COLO829 (cell line): ENCODE measurements at places on chromosomes 5 and 9.
A peak's percentile ranks its signal among the peaks of the same experiment; 100 is the strongest.

DNA sequence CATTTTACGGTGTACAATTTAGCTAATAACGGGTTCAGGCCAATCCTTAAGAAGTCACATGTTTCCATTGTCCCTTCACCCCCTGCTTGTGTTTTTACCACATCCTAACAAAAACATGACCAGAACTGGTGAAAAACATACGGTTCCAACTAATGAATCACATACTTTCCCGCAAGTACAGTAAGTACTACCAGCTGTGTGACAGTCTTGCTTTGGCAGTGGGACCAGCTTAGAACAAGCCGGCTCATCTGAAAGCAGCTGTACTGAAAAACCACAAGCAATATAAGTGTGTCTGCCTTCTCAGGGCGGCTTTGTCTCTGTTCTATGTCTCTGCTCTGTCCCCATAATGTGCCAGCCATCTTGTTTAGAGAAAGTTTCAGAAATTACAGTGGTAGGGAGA is 242.5 kb downstream of the BNC2 start:
- DNase-seq: no peak

DNA sequence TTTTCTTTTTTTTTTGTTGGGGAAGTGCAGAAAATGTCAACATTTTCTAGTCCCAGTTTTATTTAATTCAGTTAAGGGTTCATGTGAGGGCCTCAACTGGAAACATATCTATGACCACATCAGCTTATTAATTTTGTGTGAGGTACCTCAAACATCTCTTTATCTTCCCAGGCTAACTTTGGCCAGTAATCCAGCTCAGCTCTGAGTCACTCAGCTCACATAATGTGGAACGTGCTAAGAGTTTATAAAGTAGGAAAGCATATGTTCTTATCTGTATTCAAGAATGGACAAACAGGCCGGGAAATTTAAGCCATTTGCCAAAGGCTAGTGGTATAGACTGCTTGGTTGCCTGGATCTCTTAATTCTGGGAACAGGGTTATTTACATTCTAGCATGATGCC is 118.4 kb downstream of the INSYN2B start:
- no peak for DNase-seq

DNA sequence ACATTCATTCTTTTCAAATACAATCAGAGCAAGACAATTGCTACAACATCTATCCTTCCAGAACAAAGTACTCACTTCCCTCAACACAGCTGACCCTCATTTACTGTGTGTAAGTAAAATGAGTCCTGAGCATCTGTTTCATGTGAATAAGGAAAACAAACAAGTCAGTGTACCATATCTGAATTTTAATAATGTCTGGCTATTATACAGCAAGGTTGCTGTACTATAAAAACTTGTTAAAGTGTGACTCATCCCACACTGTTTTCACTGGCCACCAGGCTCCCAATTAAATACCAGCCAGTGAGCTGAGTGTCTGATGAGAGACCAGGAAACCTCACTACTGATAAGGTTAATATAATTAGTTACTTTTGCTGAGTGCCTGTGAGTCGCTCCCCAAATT is 339.8 kb downstream of the AGTPBP1 start:
- peak; percentile 39 for DNase-seq

GRCh38 chr5:72281764-72282499 is 38.1 kb downstream of the MRPS27 start:
- no peak for DNase-seq

DNA sequence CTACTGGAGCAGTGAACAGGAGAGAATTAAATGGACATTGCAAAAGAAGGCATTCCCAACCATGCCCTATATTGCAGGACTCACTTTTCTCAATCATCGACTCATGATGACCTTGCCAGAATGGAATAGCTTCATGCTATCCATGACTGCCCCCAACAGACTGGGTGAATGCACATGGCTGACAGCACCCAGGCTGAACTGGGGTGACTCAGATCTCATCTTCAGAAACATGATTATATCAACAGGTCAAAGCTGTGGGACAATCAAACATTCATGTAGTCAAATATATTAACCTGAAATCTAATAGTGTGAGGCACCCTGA is 34.7 kb upstream of the MIER3 start:
- DNase-seq: no peak

DNA sequence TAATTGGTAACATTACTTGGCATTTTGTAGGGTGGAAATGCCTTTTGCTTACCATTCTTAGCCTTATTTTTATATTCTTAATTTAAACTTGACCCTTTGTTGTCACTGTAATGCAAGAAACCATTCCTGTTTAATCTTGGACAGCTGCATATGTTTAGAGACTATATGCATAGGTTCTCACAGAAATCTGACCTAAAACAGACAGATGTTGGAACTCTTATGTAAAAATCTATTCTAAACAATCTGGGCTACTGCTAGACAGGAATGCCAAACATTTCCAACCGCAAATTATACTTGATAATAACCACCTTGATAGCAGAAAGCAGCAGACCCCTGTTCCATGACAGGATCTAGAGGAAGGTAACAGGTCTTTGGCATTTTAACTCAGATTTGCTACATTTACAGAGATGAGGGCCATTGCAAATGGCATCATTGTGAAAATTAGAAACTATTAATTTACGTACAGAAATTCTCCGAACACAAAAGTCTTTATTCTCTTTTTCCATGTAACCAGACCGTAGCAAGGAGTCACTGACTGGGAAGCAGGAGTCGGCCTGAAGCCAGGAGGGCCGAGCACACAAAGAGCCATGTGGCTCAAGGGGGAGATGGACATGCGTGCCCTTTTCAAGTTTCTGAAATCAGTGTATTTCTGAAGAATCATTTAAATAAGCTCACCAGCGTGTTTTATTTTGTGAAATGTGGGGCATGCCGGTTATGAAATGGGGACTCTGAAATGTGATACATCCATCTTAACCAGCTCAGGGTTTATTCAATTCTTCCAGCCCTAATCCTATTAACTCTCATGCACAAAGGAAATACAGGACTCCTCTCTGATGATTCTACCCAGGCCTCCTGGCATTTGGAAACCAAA is 139.3 kb downstream of the AOPEP start:
- DNase-seq: no peak

- no peak for DNase-seq
Measured at GRCh38 chr5:88653471-88653870, 229.5 kb downstream of the MEF2C start.

DNA sequence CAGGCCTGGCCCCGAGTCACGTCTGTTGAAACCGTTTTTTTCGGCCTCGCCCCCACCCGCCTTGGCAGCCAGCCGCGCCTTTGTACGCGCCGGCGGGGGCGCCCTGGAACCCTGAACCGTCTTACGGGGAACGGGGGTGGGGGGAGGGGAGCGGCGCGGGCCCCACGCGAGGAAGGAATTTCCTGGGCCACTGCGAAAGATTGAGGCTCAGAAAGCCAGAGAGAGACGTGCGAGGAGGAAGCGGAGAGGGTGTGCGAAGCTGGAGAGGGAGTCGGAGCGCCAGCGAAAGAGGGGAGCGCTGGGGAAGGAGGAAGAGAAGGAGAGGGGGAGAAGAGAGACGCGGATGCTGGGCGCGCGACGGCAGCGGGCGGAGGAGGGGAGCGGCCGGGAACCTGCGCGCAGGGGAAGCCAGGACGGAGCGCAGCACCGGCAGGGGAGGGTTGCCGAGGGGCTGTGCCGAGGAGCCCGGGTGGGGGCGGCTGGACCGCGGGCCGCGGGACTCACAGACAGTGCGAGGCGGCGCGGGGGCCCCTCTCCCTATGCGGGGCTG is 4.6 kb upstream of the PRDM12 start:
- no peak for DNase-seq

DNA sequence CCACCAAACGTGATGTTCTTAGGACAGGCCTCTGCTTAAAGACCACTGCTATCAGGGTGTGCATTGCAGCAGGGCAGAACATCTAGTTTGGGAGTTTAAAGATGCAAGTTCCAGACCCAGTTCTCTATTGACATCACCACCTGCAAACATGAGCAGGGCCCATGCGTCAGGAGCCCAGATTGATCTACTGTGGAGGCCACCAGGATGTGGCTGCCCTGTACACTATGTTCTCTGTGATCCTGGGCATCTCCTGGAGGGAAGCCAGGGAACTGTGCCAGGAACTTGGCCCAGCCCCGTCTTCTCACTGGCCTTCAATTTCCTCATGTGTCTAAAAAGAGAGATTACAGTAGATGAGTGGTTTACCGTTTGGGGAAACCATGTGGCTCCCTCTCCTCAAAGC is 87.1 kb downstream of the PDE6A start:
- peak; percentile 62 for DNase-seq

- no peak for DNase-seq
Measured at GRCh38 chr9:1469996-1470395, 419.8 kb downstream of the DMRT2 start.

GRCh38 chr5:163916861-163917260 is 411.4 kb downstream of the MAT2B start:
- DNase-seq: no peak

DNA sequence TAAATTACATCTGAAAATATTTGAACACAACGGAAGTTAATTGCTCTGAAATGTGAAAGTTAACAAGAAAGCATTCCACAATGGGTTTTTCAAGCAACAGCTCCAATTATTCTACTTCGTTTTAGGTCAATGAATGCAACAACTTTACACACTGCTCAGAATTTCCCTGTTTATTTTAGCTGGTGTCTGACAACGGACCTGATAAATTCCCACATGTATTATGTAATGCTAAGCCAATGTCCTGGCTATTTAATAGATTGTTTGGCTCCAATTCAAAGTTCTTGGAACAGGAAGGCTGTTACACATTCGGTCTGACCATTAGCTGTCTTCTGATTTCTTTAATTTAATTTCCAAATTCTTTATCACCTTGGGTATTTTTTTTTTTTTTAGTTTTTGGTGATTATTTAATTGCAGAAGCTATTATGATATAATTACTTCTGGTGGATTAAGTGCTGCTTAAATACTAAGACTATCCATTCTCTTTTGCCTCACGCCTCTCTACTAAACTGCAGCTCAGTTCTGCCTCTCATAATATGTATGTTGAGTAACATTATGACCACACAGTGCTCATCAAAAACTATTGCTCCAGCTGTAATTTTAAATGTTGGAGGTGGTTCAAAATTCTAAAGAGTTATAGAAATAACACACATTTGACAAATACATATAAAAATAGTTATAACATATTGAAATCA is 57.9 kb downstream of the MEF2C start:
- no peak for DNase-seq

- no peak for DNase-seq
Measured at GRCh38 chr5:41465493-41466171, 44.8 kb downstream of the PLCXD3 start.

- no peak for DNase-seq
Measured at GRCh38 chr5:93990504-93991070, 249.2 kb upstream of the POU5F2 start.

DNA sequence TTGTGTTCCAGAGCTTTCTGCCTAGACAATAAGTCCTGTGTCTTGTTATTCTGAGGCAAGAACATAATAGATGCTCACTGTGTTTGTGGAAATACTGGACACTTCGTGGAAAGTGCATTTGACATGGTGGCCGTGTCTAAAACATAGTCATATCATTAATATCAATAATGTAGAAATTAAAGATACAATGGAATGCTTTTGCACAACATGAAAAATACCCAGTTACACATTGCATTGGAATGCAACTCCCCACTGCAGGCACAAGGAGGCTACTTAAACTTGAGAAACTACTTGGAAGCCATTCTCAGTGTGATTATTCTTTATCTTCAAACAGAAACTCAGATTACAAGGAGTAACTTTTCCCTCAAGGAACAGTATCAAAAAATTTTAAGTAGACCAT is 145.3 kb upstream of the ZNF462 start:
- DNase-seq: peak; percentile 47

DNA sequence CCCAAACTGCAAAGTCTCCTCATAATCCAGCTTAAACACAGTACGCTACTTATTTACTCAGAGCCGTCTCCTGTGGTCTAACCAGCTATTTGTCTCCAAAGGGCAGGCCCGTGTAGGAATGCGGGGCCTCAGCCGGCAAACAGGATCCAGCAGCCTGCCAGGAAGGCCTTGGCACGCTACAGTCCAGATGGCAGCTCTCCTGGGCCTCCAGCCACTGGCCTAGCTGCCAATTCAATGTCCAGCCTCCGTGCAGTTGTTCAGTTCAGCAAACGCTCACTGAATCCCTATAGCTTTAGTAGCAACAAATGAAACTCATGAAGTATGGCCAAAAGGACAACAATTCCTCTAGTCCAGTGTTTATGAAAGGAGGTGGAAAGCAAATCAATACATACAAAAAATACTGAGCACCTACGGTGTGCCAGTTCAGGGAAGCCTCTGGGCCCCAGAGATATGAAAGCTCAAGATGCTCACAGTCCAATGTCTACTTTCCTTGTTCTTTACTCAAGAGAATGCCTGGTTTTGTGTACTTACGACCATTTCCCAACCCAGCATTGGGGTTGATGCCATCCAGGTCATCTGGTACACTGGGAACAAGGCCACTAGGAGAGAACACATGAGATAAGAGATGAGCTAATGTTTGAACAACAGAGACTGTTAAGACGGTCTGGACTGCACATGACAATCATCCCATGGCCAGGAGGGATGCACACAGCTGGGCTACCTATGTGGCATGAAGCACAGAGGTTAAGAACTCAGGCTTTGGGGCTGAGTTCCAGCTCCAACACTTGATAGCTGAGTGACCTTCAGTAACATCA is 8.3 kb downstream of the CDK5RAP2 start:
- no peak for DNase-seq

DNA sequence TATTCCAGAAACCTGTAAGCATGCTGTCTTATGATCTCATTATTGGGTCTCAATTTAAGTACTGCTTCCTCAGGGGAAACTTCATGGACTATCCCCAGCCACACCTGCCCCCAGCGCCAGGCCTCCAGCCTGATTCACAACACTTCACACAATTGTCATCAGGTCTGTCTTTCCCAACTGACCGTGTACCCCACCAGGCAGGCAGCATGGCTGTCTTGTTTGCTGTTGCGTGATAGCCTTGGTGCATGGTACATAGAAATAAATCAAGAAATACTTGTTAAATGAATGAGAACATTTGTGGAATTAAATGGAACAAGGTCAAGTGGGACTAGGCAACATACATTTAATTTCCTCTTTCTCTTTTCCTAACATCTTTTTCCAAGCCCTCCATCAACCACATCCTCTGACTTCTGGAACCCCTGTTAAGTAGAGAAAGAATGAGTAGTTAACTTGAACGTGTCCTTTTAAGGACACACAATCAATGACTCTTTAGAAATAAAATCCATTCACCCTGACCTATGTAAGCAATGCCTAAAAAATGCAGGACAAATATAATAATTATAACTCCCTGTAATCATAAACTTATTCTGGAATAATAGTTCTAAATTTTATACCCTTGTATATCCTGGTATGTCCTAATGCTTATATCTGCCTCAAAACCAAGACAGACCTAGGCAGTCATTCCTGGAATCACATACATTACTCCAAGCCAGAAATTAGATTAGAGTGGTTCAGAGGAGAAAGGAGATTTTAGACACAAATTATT is 17.2 kb upstream of the THG1L start:
- no peak for DNase-seq

GRCh38 chr9:90141723-90142122 is 500.9 kb downstream of the DIRAS2 start:
- peak; percentile 13 for DNase-seq
